ENCODE measurements at places on chromosomes 12 and 14.

DNA sequence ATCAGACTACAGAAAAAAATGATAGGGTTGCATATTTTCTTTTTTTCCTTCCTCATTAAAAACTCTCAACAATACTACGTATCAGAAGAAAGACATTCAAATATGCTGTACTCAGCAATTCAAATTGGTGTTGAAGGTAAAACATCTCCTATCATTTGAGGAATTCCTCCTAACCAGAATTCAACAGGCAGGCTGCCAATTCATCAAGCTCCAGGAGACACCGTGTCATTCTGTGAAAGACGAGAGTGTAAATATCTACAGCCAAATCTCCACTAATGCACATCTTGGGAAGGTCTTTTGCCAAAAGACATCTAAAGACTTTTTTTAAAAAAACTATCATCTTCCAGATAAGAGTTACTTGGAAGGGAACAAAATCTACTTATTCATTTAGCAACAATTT, 26.6 kb downstream of the NT5DC3 start:
- DNase-seq = peak; percentile 52

DNA sequence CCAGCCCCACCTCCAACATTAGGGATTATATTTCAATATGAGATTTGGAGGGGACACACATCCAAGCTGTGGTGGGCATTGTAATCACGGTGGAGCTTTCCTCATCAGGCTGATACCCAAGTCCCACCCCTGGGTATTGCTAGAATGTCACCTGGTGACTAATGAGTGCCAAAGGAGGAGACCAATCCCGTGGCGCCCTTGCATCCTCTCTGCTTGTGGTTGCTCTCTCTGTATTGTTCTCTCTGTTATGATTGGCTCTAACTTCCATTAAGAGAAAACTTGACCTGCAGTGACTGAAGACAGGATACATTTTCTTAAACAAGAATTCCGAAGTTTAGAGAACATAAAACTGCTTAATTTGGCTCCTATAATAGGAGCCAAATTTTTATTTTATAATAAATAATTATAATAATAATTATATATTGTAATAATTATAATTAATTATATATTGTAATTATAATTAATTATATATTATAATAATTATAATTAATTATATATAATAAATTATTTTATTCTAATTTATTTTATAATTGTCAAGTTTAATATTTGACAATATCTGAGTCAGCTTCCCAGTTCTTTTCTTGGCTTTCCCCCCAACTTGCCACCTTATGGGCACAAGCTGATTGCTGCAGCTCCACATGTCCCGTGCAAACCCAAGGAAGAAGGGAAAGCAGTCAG, 420.1 kb downstream of the DIO2 start:
- no peak for DNase-seq

DNA sequence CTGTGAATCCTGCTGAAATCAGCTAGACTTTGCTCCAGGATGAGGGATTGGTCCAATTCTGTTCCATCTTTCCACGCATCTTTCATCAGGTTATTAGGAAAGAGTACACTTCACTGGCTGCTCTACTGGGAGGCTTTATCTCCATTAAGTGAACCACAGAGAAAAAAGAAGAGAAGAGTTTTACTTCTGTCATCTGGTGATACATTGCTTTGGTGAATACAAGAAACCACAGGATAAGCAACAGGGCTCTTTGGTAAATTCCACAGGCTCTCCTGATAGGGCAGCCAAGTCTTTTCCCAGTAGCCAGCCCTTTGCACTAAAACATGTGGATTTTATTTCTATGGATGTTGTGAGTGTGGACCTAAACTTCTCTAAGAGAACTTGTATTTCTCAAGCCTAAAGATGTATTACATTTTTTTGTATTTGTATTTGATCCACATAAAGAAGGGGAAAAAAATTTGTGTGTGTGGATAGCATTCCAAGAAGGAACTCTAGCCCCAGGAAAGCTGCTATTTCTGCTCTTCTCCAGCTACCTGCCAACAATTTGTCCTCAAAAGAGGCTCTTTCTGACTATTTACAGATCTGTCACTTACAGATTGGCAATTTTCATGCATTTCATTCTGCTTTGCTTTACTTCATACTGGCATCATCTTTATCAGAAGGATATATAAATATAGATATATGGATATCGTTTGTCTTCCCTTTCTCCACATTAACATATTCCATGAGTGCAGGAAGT, 1117.6 kb upstream of the TMEM132C start:
- DNase-seq = peak; percentile 61

DNA sequence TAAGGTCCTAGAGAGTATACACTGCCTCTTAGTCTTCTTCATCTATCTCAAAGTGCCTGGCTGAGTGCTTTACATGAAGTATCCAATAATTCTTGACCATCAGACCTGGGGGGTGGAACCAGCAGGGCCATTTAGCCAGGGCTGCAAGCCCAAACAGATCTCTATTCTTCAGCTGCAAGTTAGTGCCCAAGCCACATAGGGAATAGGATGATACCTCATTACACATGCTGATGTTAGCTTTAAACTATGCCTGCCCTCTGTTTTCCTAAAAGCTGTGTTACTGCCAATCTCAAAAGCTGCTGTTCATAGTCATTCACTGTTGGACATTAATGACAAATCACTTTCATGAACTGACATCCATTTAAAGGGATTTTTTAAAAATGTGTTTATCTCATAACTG, 16.7 kb upstream of the IFNG start:
- DNase-seq = peak; percentile 50

DNA sequence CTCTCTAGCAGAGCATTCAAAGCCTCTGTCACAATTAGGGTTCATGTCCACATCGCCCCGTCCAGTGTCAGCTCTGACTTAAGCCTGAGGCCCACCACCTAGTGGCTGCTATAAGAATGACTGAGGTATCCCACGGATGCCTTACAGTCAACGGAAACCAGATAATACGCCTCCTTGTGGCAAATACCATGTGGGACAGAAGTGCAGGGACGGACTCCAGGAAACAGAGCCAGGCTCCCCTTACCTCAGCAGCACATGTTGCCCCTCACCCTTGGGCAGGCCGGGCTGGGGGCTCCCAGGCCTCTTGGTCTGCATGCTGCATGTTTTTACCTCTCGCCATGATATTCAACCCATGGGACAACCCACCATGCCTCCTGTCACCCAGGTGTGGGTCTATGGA, 86.3 kb downstream of the VWF start:
- DNase-seq = peak; percentile 74

DNA sequence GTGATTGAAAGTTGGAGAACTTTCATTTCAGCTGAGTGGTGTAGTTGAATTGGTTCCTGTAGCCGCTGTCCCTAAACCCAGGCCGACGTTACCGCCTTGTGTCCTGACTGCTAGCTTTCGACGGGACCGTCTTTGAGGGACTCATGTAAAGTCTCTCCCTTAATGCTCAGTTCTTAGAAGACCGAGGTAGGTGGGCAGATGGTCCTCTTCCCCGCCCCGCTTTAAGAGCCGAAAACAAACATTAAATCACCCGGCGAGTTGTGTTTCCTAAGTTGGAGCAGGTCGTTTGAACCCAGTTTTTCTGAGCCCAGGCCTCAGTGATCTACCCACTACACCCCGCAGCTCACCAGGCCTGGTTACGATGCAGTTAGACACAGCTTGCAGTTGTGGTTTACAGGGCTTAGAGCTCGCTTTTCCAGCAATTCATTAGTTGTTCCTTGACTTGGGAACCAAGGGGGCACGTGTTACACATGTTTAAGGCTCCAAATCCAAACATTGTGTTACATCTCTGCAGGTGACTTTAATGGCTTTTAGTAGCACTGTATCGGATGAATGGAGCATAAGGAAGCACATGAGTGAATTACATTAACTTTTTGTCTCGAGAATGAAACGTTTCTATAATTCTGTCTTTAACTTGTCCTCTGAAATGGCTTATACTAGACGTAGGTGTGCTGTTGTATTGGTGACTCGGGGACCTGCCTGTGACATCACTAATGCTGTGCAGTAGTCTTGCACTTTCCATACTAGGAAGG, 790 bp downstream of the NEDD1 start:
- DNase-seq = peak; percentile 56

DNA sequence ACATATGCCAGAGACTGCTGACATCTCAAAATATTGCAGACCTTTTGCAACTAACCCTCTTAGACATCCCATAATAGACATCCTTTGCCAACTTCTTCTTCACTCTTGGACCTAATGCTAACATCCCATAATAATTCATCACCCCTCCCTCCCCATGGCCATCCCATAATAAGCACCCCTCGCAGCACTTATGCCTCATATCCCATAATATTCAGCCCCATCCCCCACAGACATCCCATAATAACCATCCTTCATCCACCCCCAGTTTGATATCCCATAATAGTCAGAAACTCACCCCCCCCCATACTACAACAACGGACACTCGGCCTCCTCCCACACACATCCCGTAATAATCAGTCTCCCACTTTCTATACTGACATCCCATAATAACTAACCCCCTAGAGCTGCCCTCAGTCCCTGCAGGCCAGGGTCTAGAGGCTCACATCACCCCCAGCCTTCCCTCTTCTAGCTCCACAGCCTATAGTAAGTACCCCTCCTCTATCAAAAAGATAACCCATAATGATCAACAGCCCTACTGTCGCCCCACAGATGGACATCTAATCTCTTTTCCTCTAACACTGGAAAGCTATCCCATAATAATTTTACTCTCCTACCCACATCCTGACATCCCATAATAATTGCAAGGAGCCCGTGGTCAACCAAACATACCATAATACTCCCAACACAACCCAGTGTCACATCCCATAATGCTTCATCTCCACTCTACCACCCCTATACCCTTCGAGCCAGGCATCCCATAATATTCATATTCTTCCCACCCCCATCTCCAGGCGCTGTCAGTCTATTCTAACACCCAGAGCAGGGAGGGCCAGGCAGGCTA, 792 bp upstream of the CHD4 start:
- peak; percentile 36 for DNase-seq

DNA sequence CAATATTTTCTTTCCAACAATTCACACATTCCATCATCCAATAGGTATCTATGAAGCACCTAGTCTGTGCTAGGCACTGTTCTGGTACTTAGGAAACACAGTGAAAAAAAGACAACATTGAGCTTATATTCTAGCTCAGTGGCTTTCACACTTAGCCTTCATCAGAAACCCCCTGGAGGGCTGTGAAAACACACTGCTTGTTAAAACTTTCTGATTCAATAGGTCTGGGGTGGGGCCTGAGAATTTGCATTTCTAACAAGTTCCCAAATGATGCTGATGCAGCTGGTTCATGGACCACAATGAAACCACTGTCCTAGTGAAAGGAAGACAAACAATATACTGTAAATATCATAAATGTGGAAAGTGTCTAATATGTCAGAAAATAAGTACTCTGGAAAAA, 5.9 kb downstream of the VTI1B start:
- no peak for DNase-seq

GRCh38 chr14:99318959-99319295, 46.9 kb upstream of the BCL11B start:
- DNase-seq = no peak

All from astrocyte of the hippocampus (primary cell).